ENCODE measurements at places on chromosomes 5 and 9. TPM values are rescaled to one million over a fixed set of nuclear protein-coding genes. Genes with fewer than 3 reads are reported as not detected.
A peak's percentile ranks its signal among the peaks of the same experiment; 100 is the strongest.

DNA sequence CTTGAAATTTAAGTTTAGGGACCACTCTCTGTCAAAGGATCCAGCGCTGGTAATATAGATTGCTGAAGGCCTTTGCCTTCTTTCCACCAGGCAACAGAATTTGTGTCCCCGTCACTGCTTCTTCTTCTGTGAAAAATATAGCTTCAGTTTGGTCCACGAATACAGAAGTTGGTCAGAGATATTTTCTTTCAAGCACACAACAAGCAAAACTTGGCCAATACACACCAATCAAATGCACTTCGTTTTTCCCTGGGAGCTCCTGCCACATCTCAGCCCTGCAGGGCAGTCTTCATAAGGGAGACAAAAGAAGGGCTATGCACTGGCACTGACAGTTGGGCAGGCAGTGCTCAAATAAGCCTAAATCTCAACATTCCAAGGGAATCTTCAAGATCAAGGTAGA is 22.9 kb downstream of the HAVCR2 start:
- no peak for DNase-seq

DNA sequence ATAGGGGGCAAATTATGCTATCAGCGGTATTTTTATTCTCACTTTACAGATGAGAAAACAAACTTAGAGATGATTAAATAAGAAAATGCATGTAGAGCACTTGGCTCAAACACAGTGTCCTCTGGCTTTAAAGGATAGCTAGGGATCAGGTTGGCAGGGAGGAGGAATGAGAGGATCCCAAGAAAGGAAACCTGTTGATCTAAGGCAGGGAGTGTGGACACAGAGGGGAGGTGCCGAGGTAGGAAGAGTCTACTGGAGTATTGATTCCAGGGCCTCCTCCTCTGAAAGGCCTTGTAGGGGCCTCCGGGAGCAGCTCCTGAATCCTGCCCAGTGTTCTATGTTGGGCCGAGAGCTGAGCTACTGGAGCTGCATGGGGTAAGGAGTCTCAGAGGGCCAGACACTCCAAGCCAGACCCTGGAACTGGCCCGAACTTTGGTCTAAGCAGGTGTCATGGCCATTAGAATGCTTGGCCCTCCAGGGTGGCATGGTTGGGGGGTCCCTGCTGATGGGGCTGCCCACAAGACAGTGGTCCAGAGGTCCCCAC is 30.4 kb upstream of the TCF7 start:
- no peak for DNase-seq

DNA sequence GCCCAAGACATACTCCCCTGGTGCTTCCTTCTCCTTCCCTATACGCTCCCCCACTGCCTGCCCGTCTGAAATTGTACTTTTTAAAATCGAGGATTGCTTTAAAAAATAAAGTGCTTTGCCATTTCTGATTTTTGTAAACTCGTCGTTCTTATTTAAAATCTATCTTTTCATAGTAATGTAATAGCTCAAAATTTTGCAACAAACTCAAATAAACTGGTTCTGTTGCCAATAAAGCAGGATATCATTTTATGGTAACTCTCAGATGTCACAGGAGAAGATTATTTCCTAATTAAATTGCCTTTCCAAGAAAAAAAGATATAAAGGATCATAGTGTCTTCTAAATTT is 1.3 kb upstream of the NREP start:
- DNase-seq, result no peak

DNA sequence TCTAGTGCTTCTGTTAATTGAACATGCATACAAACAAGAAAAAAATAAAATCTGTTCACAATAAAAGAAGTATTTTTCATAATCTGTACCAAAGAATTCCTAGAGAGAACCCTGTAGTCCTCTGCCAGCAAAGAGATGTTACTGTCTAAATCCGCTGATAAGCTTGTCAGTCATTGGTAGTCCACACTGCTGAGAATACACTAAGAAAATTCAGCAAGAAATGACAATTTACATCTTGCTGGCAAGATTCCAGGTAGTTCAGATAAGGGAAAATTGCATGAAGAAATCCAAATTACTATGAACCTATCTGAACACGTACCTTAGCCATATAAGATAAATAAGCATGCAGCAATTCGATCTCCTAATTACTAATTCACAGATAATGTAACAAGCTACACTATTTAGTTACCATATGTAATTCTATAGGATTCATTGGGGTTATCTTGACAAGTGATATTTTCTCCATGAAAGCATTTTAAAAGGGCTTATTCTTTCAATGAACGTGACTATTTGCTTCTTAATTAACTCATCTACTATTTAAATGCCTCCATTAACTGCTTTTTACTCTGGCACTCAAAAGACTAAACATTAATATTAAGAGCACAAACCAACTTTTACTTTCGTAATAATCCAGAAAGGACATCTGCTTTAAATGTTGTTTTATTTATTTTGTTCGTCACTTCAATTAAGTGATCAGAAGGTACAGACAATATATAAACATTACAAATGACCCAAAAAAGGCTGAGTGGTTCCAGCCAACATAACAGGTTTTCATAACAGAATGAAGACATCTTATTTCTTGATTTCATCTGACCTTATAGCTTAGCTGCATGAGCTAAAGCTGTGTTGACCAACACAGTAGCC is 9.7 kb downstream of the MPDZ start:
- no peak for DNase-seq

- DNase-seq, result no peak
These were observed 448.4 kb upstream of the ZNF608 start for GRCh38 chr5:125194883-125195282.

ASPN gene
- polyA plus RNA-seq, result 1.7 TPM

GRCh38 chr5:135386096-135386495 is 12.9 kb downstream of the MACROH2A1 start:
- DNase-seq, result no peak

FGF18 gene
- 0.89 TPM for polyA plus RNA-seq

- DNase-seq, result no peak
These were observed 20.4 kb downstream of the AUH start for GRCh38 chr9:91341258-91341746.

NPDC1 gene
- polyA plus RNA-seq, result 48.1 TPM

GRCh38 chr9:72332351-72332750 is 32.7 kb downstream of the ZFAND5 start:
- no peak for DNase-seq

DNA sequence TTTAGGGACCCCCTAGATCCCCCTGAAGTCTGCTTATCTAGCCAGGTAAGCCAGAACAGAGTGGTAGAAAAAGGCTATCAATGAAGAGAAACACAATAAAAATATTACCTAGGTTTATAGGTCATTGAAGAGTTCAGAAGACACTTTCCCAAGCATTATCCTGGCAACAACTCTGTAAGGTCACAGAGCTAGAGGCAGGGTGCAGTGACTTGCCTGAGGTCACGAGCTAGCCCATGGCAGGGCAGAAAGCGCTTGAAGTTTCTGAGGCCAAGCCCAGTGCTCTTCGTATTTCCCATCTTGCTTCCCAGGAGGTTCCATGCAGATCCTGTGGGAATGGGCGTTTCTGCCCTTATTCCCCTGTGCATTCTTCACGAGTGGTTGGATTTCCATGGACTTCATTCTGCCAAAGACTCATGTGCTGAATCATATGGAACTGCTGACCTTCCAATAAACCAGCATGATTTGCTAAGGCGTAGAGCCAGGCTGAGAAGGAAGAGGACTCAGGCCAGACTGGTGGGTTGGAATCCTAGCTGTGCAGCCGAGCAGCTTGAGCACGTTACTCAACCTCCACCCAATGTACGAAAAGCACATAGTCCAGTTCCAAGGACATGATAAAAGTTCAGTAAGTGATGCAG is 22.1 kb downstream of the TRMO start:
- no peak for DNase-seq

DNA sequence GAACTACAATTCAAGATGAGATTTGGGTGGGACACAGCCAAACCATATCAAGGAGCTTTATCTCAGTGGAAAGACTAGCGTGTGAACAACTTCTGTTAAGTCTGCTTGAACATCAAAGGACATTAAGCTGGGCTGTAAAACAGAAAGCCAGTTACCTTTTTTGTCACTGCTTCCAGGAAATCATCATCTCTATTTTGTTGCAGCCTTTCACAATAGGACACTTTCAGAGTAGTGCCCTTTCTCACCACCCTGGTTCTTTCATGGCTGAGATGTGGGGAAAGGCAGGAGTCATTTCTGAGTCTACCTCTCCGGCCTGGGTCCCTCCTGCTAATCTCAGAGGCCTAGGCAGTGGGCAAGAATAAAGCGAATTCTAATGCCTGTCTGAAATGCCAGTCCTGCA is 96.2 kb upstream of the PPP1R2B start:
- no peak for DNase-seq

TRAF1 gene
- 1.2 TPM for polyA plus RNA-seq

GRCh38 chr5:82942083-82942881 is 134.9 kb downstream of the TMEM167A start:
- DNase-seq, result no peak

PCDHGA2 gene
- 1.5 TPM for polyA plus RNA-seq

- DNase-seq, result no peak
These were observed 39.8 kb downstream of the PTAR1 start for GRCh38 chr9:69719983-69720382.

GRCh38 chr5:6568889-6569288 is 64.0 kb downstream of the NSUN2 start:
- DNase-seq, result no peak

- no peak for DNase-seq
These were observed 719.6 kb upstream of the GRAMD2B start for GRCh38 chr5:125703616-125704015.

DNA sequence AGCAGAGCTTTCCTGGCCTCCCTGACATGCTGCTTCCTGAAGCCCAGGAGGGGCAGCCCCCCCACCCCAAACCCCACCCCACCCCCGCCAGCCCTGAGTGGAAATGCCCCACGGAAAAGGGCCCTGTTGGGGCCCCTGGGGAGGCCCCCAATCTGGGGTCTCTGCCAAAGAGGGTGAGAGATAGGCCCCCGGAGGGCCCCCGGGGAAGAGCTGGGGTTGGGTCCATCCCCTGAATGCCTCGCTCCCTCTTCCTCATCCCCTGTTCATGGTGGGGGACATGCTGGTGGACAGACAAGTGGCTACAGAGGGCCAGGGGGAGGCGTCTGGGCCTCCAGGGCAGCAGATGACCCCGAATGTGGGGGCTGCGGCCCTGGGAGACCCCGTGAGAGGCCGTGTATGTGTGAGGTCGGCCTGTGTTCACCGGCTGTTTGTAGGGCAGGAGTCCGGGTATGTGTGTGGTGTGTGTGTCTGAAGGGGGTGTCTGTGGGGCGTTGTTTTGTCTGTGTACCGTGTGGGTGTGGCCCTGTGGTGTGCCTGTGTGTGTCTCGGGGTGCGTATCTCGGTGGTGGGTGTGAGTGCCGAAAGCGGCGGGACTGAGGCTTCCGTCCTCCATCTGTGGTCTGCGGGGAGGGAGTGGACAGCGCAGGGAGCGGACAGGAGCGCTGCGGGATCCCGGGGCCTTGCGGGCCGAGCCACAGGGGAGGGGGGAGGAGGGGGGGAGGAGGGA is 11.3 kb downstream of the C9orf50 start:
- peak; percentile 46 for DNase-seq

DNA sequence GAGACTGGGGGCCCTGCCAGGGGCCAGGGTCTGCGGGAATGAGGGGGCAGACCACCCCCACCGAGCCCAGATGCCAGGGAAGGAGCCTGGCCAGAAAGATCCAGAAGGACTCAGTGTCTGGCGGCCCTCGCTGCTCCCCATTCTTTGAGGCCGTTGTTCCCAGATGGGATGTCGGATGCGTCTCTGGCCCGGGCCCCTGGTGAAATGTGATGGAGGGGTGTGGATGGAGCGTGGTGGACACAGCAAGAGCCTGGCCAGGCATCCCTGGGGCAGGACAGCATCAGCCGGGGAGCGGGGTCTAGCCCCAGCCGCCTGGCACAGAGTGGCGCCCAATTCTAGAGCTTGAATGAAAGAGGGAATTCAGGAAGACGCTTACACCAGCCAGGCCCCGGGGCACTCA is 46.2 kb upstream of the NKD2 start:
- DNase-seq, result peak; percentile 20

DNA sequence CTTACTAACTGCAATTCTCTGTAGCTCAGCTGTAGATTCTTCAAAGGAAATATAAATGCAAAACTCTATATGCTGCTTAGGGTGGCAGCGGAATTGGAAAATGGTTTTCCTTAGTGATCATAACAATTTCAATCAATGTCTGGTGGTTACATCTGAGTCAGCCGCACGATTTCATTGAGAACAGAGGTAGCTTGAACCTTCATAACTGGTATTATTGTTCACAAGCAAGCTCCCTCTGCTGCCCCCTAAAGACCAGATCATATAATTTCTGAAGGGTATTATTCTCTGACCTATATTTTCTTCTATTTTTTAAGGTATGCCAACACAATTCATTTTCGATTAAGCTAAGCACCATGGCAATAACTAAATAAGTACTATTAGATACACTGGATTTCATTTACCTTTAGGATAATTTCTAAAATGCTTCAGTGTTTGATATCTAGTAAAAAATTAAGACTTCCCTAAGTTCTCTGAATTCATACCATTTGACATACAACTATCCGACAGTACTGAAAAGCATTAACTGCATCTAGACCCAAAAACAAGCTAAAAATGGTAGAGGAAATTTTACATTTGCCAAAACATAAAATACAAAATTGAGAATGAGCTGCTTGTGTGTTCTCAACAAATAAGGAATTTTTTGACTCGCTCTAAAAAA is 181.1 kb upstream of the SPEF2 start:
- peak; percentile 23 for DNase-seq

LRRC70 gene
- polyA plus RNA-seq, result 0.08 TPM

DNA sequence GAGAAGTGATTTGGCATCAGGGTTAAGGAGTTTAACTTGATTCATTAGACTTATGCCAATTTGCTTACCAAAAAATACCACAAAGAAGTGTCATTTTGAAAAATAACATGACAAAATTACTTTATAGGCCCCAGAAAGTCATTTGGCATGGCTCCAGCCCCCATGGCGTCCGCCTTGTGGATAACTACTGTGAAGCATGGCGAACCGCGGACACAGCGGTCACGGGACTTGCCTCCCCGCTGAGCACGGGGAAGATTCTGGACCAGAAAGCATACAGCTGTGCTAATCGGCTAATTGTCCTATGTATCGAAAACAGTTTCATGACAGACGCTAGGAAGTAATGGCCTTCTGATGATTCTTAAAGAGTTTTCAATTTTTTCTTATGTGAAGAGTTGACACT is 35.4 kb upstream of the TGFBR1 start:
- no peak for DNase-seq

DNA sequence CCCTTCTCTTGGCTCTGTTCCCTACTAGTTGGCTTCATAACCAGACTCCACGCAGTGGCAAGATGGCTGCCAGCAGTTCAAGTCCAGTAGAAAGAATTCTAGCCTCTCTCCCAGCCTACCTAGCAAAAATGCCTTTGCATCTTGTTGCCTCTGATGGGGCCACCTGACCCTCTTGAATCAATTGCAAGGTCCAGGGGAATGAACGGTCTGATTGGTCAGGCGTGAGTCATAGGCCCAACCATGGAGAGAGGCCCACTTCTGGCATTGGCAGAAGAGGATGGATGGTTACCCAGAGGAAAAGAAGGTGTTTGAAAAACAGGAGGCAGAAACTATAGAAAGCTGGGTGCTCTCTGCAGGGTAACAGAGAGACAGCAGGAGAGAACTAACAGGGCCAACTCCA is 622.6 kb downstream of the CCDC171 start:
- DNase-seq, result no peak

DNA sequence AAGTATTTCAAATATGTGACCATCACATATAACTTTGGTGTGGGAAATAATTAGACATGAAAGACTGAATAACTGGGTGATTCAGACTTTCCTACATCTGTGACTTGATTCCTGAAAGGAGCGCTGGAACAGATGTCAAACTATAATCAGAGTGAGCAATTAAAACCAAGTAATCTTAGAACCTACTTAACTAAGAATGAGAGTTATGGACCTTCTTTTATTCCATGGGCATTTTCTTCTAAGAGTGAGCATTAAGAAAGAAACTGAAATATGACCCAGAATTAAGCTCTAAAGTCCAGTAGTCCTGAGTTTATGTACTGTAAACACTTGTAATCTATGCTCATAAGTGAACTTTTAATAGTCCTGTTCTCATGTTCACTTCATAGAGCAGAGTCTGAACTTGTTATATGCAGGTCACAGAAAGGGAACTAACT is 68.4 kb downstream of the PAM start:
- no peak for DNase-seq

Measured in SK-N-SH (cell line).